ENCODE measurements at places on chromosomes 2 and 18.

- no peak for DNase-seq
Measured at GRCh38 chr2:133110201-133110600, 440.2 kb upstream of the LYPD1 start.

- no peak for DNase-seq
Measured at GRCh38 chr2:233414273-233414654, 60.0 kb downstream of the DGKD start.

DNA sequence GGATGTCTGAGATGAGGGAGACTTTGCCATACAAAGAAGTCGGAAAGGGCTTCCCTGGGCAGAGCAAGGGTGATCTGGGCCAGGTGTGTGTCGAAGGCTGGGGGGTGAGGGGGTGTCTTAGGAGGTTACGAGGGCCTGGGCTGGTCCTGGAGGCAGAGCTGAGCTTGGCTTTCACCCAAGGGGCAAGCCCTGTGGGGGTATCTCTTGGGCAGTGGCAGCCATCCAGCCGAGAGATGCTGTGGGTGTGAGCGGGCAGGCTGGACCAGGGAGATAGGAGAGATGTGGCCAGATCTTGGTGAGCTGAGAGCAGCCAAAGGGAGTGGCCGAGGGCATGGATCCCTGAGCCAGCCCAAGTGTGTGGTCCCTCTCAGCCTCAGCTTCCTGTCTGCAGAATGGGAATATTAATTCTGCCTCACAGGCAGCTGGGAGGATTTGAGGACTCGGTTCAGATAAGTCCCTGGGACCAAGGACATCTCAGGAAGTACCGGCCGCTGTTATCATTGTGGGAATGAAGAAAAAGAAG is 33.0 kb downstream of the MAL start:
- DNase-seq: no peak

DNA sequence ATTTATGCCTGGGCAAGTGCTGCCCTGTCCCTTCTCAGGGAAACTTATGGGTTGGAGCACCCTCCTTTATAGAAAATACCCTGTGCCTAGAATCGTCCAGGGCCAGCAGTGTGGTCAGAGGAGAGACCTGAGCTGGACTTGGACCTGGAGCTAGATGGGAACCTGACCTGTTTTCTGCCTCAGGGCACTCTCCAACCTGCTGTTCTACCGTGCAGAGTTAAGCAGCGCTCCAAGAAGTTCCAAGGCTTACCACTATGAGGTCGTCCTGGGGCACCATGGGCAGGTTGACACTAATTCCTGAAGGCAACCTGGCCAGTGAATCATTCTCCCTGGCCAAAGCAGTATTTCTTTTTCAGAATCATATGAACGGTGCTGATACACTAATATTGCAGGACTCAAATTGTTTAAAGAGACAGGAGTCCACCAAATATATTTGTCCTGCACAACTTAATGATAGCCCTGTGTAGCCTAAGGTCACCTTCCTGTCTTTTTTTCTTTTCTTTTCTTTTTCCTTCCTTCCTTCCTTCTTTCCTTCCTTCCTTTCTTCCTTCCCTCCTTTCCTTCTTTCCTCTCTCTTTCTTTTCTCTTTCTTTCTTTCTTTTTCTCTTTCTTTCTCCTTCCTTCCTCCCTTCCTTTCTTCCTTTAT is 455.4 kb upstream of the HNMT start:
- DNase-seq: no peak

DNA sequence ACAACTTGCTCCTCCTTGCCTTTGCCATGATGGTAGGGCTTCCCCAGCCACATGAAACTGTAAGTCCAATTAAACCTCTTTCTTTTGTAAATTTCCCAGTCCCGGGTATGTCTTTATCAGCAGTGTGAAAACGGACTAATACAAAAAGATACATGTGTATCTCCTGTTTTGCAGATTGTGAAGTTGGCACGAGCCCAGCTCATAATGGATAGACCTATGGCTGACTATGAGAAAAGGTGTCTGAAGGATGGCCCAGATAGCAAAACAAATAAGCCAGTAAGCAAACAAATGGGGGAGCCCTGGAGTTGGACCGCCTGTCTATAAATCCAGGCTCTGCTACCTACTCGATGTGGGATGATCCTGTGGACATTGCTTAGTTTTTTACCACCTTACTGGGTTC is 15.5 kb upstream of the PRKCE start:
- DNase-seq: no peak

GRCh38 chr2:241218131-241219029 is 29.9 kb downstream of the ANO7 start:
- DNase-seq: peak; percentile 22

DNA sequence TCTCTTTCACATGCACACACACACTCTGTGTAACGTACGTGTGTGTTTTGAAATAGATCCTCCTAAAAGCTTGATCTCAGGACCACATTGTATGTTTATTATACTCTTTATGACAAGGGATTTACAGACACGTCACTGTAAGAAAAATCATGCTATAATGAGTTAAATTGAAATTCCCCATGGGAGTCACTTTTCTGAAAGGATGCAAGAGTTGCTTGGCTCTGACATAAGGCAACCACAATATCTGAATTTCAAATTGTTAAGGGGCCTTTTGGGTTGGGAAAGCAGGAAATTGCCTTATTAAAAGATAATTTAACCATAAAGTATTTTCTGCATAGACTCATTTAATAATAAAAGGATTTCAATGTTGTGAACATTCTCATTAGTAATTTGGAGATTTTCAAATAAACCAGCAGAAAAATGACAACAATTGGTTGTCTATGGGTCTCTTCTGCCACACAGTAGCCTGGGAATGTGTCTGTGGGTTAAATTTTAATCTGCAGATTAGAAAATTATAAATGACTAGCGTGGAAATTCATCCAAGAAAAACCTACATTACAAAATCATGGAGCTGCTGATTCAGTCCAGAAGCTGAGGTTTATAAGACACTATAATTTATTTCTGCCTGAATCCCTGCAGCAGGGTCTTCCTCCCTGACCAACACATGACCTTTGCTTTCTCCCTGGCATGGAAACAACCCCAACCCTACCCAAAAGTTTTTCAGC is 75.9 kb upstream of the PID1 start:
- no peak for DNase-seq

DNA sequence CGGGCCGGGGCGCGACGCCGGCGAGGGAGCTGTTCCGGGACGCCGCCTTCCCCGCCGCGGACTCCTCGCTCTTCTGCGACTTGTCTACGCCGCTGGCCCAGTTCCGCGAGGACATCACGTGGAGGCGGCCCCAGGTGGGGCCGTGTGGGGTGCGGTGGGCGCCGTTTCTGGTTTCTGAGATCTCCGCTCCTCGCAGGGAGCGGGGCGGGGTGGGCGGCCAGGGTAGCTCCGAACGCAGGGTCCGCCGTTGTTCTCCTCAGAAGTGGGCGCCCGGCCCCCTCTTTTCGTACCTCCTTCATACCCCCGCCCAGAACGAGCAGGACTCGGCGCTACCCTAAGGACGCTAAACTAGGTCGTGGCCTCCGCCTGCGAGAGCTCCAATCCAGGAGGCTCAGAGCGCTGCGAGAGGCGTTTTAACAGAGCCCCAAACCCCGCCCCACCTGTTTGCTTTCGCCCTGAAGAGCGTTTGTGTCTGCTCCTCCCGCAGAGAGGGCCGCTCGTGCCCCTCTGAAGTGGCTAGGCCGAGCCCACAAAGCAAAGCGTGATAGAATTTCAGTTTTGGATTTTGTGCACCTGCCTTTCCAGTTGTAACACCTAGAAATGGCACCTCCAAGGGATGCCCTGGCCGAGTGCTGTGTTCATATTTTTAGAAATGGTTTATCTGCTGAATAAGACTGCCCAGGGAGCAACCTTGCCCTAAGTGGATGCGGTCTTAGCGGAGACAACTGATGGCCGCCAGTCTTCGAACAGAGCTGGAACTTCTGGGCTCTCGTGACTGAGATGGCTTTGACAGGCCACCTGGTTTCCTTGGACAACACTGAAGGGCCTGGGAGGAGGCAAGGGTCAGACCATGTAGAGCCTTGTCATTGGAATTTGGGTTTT is 626 bp downstream of the CAPN10 start:
- peak; percentile 51 for DNase-seq

GRCh38 chr2:147763861-147764260 is 81.0 kb upstream of the ACVR2A start:
- DNase-seq: no peak

DNA sequence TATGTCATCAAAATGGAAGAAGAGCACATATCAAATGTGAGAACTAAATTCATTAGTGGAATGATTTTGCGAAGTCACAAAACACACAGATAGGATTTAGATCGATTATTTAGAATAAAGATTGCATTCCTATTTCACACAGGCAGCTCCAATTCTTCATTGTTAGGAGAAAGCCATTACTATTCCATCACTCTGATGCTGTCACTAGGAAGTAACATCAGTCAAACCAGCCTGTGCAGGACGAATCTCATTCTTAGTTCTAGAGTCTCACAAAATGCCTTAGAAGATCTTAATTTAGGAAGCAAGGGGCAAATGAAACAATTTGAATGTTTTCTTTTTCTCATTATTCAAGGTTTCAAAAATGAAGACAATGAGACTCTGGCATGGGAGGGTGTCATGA is 44.0 kb upstream of the SPP2 start:
- no peak for DNase-seq

DNA sequence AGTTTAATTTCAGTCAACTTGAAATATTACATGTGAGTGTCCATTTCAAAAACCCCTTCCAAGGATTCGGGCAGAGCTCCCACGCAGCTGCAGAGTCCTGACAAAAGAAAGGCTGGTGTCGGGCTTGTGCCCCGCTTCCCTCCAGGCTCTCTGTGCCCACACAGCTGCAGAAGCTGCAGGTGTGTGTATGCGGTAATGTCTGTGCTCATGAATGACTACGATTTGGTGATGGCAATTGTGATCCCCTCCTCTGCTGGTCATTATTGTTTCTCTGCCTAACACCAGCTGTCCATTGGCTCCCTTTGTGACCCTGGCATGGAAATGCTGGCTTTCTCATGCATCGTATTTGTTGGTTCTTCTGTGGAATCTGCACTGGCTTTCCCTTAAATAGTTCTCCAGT is 224.8 kb downstream of the NUP35 start:
- DNase-seq: no peak

DNA sequence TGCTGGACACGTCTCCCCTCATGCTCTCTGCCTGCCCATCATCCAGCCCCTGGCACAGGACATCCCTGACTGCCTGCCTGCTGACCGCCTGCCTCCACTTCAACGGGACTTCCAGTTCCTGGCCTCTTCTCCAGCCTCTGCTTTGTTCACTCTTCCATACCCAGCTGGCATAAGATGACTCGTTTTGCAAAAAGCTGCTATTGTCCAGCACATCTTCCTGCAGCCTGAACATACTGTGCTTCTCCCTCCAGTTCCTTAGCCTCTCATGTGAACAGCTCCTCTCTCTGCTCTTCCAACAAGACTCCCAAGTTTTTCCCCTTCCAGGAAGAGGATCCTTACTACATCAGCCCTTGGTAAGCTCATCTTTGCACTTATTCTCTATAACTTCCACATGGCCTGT is 62.4 kb upstream of the SKOR2 start:
- no peak for DNase-seq

DNA sequence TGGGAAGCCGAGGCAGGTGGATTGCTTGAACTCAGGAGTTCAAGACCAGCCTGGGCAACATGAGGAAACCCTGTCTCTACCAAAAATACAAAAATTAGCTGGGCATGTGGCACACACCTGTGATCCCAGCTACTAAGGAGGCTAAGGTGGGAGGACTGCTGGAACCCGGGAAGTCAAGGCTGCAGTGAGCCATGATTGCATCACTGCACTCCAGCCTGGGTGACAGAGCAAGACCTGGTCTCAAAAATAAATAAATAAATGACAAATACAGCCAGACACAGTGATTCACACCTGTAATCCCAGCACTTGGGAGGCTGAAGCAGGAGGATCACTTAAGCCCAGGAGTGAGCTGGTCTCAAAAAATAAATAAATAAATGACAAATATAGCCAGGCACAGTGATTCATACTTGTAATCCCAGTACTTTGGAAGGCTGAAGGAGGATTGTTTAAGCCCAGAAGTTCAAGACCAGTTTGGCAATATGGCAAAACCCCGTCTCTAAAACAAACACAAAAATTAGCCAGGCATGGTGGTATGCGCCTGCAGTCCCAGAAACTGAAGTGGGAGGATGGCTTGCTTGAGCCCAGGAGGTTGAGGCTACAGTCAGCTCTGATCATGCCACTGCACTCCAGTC is 6.2 kb downstream of the KANSL3 start:
- no peak for DNase-seq

DNA sequence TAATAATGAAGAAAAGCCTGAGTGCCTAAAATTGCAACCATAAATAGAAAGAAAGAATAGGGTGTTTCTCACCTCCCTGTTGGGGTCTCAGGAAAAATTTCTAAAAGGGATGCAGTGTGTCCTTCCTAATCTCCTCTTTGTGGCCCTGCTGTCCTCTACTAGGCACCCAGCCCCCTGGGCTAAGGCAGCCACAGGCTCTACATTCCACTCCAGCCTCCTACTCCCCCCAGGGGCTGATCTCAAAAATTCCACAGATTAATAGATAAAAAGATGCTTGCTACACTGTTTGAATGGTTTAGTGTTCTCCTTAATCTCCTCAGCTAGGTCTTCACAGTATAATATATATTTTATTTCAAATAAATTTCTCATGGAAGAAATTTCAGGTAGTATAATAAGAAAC is 17.6 kb downstream of the SATB2 start:
- no peak for DNase-seq

- no peak for DNase-seq
Measured at GRCh38 chr2:68231061-68231372, 21.3 kb downstream of the PPP3R1 start.

- no peak for DNase-seq
Measured at GRCh38 chr18:35514752-35515459, 17.1 kb upstream of the INO80C start.

DNA sequence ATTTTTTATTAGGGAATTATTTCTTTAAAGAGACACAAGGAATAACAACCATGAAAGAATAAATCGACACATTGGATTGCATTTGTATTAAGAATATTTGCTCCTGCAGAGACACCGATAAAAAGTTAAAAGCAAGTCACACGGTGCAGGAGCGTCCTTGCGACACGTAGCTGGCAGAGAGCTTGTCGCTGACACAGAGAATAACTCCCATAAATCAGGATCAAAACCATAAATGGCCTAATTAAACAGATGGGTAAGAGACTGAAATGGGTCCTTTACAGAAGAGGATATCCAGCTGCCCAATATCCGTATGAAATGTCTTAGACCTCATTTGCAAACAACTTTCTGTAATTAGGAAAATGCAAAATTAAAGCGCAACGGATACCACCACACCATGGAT is 126.1 kb upstream of the SNTG2 start:
- no peak for DNase-seq
